ENCODE measurements at places on chromosomes 1 and 21.

GRCh38 chr21:46517361-46517760, 58.7 kb downstream of the DIP2A start:
- no peak for DNase-seq

DNA sequence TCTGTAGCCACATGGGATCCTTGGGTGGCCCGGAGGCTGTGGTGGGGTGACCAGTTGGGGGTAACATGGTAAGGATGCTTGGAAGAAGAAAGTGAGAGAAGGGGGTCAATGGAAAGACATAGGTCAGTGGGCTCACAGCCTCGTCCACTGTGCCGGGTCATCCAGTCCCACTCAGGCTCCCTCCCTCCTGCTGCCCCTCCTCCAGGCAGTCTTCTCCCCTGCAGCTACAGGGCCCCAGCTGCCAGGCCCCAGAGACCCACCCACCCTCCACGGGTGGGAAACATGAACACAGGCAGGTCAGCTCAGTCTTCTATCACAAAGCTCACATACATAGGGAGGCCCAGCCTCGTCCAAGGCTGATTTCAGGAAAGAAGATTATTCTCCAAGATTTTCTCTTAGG, 158.3 kb downstream of the ST6GALNAC5 start:
- DNase-seq, result no peak

DNA sequence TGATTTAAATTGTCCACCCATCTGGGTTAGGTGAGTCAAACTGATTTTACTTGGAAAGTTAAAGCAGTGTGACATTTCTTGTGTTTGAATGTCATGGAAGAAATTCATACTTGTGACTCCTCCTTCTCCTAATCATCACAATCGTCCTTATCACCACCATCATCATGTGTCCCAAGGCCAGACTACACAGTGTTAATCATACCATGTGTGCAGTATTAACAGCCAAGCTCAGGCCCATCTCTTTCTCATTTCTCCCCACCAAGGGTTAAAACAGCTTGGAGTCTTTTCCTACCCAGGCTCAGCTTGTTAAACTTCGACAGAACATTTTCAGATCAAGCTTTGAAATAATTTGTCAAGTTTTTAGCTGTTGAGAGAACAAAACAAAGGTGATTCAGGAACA, 22.5 kb upstream of the PLA2G2E start:
- no peak for DNase-seq

- DNase-seq, result no peak
Measured at GRCh38 chr1:201881617-201882016, 7.1 kb upstream of the SHISA4 start.

DNA sequence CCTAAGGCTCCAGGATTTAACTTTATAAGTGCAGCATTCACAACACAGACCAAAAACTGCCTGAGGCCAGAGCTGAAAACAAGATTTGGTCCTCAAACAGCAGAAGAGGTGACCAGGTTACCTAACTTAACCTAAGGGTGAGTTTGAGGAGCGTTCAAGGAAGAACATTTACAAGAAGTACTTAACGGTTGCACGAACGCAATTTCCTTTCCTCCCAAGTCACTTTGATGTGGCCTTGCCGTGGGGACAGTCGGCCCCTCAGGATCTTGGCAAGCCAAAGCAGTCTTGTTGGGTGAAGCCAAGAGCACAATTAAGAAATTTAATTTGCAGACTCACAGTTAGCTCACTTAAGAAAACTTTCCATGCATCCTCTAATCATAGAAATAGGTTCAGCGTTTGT, 202.6 kb upstream of the COA6 start:
- DNase-seq, result no peak

GRCh38 chr1:194298007-194298598, 1111.7 kb upstream of the B3GALT2 start:
- DNase-seq, result peak; percentile 4

GRCh38 chr1:234078143-234078542, 173.7 kb downstream of the SLC35F3 start:
- no peak for DNase-seq

DNA sequence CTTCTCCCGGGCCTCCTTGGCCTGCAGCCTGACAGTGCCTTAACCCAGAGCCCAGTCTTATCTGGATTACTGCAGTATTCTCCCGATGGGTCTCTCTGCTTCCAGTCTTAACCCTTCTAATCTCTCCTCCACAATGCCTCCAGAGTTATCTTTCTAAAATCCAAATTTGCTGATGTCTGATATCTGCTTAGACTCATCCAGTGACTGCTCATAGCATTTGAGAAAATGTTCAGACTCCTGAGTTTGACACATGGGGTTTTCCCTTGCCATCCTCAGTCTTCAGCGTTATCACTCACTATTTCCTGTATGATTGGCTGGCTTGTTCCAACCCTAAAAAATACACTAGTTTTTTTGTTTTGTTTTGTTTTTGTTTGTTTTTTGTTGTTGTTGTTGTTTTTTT, 102.0 kb downstream of the FMN2 start:
- DNase-seq, result no peak

DNA sequence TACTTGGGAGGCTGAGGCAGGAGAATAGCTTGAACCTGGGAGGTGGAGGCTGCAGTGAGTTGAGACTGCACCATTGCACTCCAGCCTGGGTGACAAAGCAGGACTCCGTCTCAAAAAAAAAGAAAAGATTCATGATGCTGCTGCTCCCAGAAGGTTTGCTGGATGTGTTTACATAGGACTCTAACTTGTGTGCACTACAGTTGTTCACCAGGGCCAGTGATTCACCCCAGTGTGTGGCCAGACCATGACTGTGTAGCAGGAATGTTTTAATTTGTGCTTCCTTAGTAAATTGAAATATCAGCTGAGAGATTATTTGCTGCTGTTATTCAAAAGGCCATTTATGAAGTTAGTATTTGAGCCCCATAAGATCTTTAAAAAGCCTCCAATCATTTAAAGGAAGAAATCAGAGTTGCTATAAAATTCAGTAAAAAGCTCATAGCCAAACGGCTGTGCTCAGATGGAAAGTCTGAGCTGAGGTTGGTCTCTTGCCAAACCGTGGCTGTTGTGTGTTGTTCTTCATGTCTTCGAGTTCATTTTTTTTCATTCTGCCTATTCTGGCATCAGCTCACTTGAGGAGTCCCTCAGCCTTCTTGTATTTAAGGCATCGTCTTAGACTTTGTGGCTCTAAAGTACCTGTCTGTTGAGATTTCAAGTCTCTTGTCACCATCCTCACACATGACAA, 18.1 kb upstream of the PGD start:
- DNase-seq, result peak; percentile 84

DNA sequence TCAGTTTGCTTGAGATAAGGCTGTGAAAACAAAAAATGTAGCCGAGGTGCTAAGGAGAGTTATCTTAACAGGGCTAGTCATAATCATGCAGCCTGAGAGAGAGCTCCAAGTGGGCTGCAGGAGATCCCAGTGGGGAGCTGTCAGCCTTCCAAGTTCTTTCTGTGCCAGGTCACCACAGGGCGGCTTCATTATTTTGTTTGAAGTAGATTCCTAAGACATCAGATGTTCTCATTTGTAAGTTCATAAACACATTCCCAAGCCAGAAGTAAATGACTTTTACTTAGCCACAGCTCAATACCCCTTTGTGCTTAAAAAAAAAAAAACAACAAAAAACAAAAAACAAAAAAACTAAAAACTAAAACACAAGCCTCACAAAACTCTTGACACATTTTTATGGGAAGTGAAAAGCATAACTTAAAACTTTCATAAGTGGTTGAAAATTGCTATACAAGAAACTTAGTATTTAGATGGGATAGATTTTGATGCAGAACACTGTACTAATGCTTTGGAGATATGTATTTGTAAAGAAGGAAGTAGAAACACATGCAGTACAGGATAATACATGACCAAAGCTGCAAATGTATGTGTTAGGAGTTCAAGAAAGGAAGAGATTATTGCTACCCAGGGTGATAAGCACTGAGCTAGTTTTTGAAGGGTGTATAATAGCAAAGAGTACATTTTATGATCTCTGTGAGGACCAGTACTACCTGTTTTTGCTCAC, 8.6 kb downstream of the CDC14A start:
- DNase-seq, result no peak

- DNase-seq, result no peak
Measured at GRCh38 chr1:247431643-247432042, 15.7 kb downstream of the NLRP3 start.

DNA sequence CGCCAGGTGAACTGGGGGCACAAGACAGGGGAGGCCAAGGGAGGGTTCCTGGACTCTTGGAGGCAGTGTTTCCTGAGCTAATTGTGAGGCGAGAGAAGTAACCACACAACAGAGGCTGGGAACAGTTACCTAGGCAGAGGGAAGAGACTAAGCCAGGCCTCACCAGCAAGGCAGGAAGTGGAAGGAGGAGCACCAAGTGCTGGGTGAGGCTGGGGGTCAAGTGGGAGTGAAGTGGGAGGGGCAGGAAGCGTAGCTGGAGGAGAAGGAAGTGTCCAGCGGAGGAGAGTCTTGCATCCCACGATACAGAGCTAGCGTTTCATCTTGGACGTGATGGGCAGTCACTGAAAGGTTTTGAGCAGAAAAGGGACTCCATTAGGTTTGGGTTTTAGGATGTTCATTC, 48.3 kb upstream of the CAPZB start:
- no peak for DNase-seq

- DNase-seq, result no peak
Measured at GRCh38 chr1:56957931-56958330, 7.9 kb downstream of the C8B start.

- DNase-seq, result no peak
Measured at GRCh38 chr1:237279629-237280028, 237.6 kb downstream of the RYR2 start.

GRCh38 chr1:91557039-91557690, 56.5 kb downstream of the CDC7 start:
- DNase-seq, result peak; percentile 62

DNA sequence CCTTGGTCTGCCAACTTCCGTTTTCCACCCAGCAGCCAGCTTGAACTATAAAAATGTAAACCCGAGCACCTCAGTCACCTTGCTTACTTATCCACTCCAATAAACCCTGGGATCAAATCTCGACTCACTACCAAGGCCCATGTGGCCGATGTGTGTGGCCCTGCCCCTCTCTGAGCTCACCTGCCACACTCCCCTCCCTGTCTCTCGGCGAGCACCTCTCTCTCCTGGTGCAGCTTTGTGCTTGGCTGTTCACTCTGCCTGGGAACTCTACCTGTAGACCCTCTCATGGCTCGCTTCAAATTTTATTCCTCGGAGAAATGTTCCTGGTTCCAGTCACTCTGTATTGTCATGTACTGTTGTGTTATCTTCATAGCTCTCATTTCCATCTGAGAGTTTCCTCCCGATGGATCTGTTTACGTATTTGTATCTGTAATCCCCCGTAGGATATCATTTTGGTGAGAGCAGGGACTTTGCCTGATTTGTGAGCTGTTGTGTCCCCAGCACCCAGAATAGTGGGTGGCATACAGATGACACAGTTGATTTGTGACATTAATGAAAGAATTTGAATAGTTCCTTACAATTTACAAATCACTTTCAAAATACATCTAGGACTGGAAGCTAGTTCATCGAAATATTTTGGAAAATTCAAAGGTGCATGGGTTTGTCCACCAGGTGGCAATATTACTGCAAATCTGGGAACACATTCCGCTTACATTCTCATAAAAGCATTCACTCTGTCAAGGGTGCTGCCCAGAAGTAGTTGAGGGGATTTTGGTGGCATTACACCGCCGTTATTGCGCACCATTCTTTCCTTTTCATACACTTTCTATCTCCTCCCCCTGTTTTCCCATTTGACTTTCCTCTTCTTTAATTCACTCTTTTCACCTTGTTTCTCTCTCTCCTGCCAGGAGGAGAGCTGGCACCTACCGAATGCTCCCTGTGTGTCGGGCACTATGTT, 95.3 kb downstream of the ABCA4 start:
- no peak for DNase-seq

DNA sequence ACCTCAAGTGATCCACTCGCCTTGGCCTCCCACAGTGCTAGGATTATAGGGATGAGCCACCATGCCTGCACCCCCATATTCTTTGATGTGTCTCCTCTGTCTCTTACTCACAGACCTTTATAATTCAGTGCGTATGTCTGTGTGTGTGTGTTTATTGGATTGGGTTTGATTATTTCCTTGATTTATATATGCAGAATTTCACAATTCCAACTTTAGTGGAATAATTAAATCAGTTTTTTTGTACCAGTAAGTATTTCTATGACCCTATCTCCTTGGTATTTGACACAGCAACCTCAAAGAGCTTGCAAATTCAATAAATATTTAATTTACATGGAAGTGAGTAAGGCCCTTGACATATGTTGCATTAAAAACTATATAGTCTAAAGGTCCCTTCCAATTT, 333.9 kb upstream of the ADAMTS5 start:
- peak; percentile 48 for DNase-seq

DNA sequence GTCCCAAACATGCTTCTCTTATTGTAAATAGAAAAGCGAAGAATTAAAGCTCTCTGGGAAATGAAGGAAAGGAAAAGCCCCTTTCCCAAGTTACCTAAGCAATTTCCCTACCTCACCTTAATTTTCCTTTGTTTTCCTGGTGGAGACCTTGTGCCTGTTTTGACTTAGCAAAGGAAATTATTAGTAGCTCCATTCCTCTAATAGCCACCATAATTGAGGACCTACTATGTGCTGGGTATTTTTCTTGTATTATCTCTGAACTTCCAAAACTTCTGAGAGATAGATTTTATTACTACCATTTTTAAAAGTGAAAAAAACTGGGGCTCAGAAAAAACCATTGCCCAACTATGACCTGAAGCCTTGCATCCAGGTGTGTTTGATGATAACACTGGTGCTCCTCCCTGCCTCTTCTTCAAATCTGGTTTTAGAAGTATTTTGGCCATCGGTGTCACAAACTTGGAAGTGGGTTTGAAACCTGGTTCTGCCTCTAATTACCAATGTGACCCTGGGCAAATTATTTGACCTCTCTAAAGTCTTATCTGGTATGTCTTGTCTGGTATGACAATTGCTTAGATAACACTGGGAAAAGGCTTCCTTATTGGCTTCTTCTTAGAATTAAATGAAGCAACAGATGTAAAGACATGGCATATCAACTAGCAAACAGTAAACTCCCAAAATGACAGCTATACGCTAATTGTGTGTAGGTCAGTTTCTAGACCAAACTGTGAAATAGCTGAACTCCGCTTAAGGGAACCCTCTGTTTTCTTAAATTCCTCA, 39.5 kb downstream of the BCL9 start:
- no peak for DNase-seq

DNA sequence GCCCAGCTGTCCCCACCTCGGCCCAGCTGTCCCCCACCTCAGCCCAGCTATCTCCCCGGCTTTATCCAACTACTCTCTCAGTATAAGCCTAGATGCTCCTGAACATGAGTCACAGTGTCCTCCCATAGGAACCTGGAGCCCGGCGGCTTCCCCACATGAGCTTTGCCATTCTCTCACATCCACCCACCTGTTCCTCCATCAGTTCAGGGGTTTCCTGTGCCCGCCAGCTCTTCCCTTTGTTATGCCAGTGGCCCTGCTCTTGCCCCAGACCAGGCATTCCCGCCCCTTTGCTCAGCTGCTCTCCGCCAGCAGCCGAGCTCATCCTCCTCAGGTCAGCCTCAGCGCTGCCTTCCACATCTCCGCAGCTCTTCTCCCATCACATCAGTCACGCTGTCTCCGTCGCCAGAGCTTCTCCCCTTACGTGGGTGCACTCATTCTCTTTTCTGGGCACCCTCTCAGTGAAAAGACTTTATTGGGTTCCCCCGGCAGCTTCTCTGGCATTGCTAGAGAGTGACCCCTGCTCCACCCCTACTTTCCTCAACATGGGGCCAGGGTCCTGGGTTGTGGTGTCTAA, 89.5 kb upstream of the CSF3R start:
- DNase-seq, result no peak

GRCh38 chr1:209417761-209418160, 165.8 kb upstream of the CAMK1G start:
- no peak for DNase-seq

GRCh38 chr1:204230211-204230610, 16.4 kb upstream of the GOLT1A start:
- DNase-seq, result no peak

GRCh38 chr1:36203554-36204346, 20.5 kb upstream of the THRAP3 start:
- DNase-seq, result peak; percentile 54
